GM03348 (cell line): ENCODE measurements at places on chromosomes 12 and 14.

- no peak for DNase-seq
Observed at GRCh38 chr14:48052973-48053372, 377.6 kb upstream of the MDGA2 start.

DNA sequence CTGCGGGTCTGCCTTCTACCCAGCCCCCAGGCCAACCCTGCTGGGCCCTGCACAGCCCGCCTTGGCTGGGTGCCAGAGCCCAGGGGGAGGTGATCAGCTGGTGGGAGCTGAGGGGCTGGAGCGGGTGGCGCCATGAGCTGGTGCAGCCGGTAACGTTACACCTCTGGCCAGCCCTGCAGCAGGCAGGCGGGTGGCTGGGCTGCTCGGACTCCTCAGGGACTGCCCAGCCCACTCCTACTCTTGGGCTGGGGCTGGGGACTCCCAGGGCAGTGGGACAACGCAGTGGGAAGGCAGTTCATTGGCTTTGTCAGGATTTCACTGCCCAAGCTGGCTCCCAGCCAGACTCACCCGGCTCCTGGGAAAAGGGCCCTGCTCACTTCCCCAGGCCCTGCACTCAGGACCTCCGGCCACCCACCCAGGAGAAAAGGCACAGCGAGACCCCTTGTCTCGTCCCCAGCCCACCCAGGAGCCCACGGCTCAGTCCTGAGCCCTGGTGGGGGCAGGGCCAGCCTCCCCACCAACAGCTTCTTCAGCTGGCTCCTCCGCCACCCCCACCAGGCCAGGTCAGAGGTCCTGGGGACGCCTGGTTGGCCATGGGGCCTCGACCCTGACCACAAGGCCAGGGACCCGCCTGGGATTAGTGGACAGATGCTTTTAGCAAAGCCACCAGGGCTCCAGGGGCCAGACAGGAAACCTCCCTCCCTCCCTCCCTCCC lies 1.0 kb downstream of the PGF start:
- DNase-seq: no peak

DNA sequence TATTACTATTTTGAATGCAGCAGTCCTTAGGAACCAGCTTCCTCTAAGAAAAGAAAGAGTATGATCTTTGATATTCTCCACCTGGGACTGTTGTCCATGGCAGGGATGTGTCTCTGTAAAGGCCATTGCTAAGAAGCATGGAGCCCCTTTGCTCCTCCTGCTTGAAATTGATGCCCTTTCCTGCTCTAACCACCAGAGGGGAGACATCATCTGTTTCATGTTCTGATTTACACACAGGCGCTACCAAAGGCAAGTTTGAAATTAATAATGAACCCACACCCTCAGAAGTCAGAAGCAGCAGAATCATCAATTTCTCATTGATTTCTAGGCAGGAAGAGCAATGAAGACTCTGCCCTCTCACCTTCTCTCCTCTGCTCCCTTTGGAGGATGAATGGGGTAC lies 253.8 kb downstream of the RMST start:
- DNase-seq: no peak

- peak; percentile 83 for DNase-seq
Observed at GRCh38 chr14:90409209-90409730, 12.4 kb downstream of the CALM1 start.

DNA sequence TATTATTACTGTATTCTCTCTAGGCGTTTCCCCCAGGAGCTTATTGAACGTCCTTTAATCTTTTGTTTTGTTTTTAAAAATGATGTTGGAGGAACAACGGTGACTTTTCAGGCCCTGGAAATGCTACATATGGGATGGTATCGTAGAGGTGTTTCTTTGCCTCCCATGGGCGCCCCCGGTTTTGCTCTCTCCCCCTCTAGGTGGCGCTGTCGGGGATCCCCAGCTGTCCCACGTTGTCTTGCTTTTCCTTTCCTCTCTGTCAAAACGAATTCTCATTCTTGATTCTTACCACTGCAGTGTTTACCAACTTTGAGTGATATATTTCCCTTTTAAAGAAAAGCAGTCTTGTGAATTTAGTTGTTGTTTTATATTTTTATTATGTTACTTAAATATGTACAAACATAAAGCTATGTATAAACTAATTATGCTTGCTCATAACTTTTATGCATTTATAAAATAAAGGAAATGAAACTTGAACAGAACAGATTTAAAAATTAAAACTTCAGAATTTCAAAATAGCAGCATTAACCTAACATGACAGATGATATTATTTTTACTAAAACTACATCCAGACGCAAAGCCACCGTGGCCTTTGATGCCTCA lies 171.9 kb downstream of the RGS6 start:
- peak; percentile 15 for DNase-seq

- peak; percentile 33 for DNase-seq
Observed at GRCh38 chr14:74478996-74479635, 14.0 kb downstream of the NPC2 start.

DNA sequence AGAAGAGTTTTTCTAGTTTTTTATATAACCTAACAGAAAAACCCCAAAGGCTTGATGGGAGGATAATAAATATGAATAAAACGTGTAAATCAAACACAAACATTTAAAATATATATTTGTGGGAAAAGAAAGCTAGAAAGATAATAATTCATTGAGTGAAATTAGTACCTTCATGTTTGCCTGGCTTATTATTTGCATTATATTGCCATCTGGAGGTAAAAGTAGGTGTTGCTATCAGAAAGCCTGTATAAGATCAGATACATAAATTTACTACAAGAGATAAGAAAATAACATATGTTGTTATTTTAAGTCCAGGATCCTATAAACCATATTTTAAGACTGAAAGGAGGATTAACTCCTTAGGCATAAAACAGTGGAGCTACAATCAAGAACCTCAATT lies 77.7 kb downstream of the NTS start:
- no peak for DNase-seq

DNA sequence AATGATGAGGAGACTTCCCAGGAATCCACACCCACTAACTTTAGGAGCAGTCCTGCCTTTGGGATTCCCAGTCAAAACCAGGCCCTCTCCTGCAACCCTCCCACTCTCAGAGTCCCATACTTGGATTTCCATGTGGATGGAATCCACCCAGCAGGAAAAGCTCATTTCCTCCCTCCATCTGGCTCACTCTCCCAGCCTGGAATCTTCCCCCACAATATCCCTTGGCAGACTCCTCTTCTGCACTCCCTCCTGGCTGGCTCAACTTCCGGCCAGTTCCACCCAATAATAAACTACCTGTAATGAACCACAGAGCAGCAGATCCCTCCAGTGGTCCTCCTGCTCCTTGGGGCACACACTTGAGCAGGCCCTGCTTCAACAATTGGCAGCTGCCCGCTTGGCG lies 102.8 kb upstream of the EGLN3 start:
- peak; percentile 13 for DNase-seq

DNA sequence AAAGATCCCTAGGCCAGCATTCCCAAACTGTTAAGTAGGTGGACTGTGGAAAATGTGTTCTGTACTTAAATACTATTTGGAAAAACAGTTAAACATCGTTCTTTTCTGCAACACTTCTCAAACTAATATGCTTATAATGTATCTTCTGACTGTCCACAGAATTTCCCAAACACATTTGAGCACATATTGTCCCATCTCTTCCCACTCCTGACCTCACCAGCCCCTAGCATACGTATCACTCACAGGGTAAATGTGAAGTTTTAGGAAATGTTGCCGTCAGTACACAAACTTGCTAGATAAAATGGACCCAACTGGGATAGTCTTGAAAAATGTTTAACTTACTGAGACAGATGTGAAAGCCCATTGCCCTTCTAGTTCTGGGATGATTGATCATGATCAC lies 27.7 kb downstream of the ARID2 start:
- no peak for DNase-seq

- DNase-seq: no peak
Observed at GRCh38 chr12:40142001-40142744, 36.3 kb upstream of the SLC2A13 start.

GRCh38 chr12:6065863-6066199 lies 58.6 kb downstream of the VWF start:
- DNase-seq: no peak

DNA sequence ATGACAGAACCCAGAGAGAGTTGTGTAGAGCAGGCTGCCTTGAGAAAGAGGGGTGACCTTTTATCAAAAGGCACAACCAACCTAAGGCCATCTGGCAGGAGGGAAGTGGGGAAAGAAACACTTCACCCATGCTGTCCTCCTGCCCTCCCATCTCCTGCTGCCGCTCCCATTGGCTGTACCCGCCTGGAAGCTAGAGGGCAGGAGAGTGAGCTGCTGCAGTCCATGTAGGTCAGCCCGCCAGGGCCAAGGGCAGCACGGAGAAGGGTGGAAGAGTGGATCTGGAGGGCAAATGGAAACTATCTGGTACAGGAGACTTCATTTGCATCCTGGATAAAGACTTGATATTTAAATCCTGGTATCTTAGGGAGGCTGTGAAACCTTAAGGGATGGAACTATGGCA lies 11.5 kb upstream of the CABP1 start:
- no peak for DNase-seq

- peak; percentile 72 for DNase-seq
Observed at GRCh38 chr14:77459072-77459723, 1.3 kb downstream of the AHSA1 start.

GRCh38 chr12:40788276-40788675 lies 96.0 kb downstream of the CNTN1 start:
- DNase-seq: no peak

- no peak for DNase-seq
Observed at GRCh38 chr14:67441672-67442071, 29.7 kb upstream of the PLEK2 start.

DNA sequence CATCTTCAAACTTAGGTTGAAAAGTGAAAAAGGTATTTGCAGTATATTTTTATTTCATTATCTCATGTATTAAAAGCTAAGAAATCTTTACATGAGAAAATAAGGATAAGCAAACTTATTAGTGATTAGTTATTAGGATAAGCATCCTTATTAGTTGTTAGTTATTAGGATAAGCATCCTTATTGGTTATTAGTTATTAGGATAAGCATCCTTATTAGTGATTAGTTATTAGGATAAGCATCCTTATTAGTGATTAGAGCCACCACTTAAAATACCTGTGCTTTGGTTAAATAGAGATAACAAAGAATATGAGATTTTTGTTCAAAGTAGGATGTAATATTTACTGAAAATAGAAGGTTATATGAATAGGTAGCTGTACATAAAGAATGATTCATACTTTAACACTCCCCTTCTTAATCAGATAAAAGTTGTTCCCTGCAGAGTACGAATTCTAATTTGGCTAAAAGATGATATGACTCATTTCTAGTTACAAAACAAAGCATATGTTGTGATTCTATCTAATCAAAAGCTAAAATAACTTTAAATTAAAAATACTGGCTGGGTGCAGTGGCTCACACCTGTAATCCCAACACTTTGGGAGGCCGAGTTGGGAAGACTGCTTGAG lies 56.4 kb downstream of the KDM5A start:
- DNase-seq: no peak

GRCh38 chr14:90698379-90698869 lies 117.8 kb downstream of the TTC7B start:
- DNase-seq: peak; percentile 33

DNA sequence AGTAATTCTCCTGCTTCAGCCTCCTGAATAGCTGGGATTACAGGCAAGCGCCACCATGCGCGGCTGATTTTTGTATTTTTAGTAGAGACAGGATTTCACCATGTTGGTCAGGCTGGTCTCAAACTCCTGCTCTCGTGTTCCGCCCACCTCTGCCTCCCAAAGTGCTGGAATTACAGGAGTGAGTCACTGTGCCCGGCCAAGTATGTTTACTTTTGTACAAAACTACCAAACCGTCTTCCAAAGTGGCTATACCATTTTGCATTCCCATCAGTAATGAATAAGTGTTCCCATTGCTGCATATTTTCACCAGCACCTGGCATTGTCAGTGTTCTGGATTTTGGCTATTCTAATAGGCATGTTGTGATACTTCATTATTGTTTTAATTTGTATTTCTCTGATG lies 8.4 kb upstream of the KRT6A start:
- no peak for DNase-seq

GRCh38 chr12:110514363-110514762 lies 12.2 kb downstream of the RAD9B start:
- no peak for DNase-seq

DNA sequence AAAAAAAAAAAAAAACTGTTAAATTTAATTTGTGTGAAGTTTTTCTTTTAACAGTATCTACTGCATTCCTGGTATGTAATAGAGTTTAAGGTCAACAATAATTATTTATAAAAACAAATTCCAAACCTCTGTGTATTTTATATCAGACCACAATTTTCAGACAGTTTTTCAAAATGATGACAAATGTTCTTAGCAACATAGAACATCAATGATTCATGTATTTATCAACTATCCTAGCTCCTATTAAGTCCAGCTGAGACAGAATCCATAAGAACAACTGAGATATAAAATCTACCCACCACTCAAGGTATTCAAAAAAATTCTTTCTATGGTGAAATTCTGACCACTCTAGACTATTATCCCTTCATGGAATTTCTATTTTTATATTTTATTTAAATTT lies 144.5 kb downstream of the EPS8 start:
- peak; percentile 10 for DNase-seq

- DNase-seq: no peak
Observed at GRCh38 chr14:93155667-93156066, 29.0 kb downstream of the MOAP1 start.

DNA sequence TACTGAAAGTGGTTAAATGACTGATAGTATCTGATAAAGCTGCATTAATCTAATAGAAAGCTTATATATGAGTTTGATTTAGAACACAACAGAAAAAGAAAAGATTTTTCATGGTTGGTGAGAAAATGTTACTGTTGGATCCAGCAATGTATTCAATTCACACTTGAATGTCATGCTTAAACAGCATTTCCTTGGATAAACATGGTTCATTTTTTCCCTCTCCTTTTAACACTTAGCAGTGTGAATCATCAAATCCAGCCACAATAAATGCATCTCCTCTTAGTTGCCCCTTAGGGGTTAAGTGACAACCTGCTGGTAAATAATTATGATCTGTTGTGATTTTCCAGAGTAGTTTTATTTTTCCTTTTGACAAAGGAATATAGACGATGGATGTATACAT lies 74.9 kb upstream of the GRIP1 start:
- no peak for DNase-seq

GRCh38 chr14:98564541-98564940 lies 707.5 kb downstream of the BCL11B start:
- DNase-seq: no peak

GRCh38 chr12:91240386-91241095 lies 57.9 kb upstream of the DCN start:
- DNase-seq: no peak

- peak; percentile 4 for DNase-seq
Observed at GRCh38 chr14:85532374-85533022, 2.6 kb downstream of the FLRT2 start.

GRCh38 chr14:56197150-56197549 lies 78.9 kb downstream of the PELI2 start:
- no peak for DNase-seq

GRCh38 chr12:593396-594270 lies 69.6 kb downstream of the NINJ2 start:
- DNase-seq: no peak

GRCh38 chr12:11706509-11707379 lies 57.3 kb downstream of the ETV6 start:
- DNase-seq: no peak

GRCh38 chr12:98644433-98644711 lies 216 bp downstream of the IKBIP start:
- DNase-seq: peak; percentile 46

- no peak for DNase-seq
Observed at GRCh38 chr14:30193101-30193500, 265.5 kb upstream of the PRKD1 start.
